ENCODE measurements at places on chromosomes 7 and 10.

DNA sequence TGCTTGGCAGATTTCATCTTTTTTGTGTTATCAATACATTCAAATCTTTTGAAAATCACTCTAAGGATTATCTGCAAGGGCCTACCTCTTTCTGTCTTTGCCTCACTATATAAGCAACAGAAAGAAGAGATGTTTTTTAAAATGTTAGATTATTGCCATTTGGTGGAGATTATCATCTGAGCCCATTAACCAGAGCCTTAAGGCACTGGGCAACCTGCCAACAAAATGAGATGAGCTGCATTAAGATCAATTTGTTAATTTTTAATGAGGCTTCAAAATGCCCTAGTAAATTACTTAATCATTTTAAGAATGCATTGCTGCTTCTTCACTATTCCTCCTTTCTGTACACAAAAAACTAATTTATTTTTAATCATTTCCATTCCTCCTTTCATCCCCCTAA, 314.1 kb downstream of the SNX13 start:
- DNase-seq, result no peak

GRCh38 chr7:116271963-116272886, 61.9 kb downstream of the TES start:
- no peak for DNase-seq

- DNase-seq, result no peak
These were observed 28.6 kb downstream of the MCM10 start for GRCh38 chr10:13189961-13190360.

GRCh38 chr7:36611703-36612102, 112.6 kb downstream of the AOAH start:
- DNase-seq, result no peak

GRCh38 chr10:71735709-71736569, 16.4 kb upstream of the C10orf105 start:
- no peak for DNase-seq

DNA sequence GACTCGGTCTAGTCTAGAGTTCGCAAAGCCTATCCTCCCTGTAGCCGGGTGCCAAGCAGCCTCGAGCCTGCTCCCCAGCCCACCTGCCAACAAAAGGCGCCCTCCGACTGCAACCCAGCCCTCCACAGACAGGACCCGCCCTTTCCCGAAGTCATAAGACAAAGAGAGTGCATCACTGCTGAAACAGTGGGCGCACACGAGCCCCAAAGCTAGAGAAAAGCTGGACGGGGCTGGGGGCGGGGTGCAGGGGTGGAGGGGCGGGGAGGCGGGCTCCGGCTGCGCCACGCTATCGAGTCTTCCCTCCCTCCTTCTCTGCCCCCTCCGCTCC, 622 bp upstream of the COL1A2 start:
- no peak for DNase-seq

DNA sequence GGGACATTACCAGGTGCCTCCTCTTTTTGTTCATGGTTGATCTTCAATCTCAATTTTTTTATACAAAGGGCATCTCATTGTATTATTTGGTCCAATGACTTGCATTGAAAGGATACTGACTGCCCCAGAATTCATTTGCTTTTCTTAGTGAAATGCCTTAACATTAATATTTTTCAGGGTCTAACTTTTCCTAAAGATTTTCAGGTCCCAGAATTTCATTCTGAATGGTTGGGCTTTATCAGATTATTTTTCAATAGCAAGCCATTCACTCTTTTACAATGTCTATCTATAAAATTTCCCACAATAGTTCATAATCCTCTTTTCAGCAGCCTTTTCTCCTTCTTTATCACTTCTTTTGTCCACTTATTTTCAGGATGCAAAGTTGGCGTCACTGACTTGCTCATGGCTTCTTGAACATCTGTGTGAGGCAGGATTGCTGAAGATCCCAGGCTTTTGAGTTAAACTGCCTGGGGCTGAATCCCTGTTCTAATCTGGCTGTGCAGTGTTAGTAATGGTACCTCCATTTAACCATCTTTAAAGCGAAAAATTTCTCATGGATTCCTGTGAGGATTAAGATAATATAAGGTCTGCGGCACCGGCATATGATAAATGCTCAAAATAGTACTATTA, 131.7 kb upstream of the HDAC9 start:
- DNase-seq, result no peak

DNA sequence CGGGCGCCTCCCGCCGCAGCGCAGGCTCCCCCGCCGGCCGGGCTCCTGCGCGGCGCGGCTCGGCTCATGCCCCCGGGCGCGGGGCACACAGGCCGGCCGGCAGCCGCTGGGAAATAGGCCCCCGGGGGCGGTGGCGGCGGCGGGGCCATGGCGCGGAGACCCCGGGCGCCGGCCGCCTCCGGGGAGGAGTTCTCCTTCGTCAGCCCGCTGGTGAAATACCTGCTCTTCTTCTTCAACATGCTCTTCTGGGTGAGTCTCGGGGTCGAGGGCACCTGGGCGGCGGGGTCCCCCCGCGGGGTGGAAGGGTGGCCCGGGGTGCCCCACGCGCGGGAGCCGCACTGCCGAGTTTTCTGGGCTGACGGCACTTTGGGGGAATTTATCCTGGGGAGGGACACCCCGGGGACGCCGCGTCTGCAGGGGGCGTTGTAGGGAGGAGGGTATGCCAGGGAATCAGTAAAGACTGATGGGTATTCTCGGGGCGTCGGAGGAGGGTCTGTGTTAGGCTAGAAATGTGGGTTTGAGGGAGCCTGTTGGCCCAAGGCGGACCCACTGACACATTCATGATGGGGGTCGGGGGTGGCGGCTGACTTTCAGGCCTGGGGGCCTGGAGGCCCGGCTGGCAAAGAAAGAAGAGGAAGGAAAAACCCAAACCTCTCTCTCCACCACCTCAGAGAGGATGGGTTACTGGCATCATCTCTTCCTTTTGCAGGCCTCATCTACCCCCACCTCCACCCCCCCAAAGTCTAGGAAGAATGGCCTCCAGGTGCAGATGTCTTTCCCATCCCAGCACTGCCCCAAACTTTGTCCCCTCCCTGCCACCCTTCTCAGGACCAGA, 544 bp downstream of the TSPAN33 start:
- DNase-seq, result no peak

DNA sequence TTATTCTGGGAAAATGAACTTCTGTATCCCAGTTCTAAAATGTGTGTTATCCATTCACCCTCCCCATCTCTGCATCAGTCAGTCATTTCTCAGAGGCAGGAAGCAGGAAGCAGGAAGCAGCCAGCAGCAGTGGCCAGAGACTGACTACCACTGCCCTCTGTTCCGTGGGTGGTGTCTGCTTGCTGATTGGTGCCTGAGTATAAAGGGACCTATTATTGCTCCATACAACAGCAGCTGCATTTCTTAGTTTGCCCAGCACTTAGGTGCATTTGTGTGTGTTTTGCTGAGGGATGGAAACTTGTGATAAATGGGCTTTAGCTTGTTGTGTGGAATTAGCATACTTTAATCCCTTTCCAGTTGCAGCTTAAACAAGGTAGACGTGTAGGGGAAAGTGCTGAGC, 582.2 kb downstream of the SORCS1 start:
- DNase-seq, result peak; percentile 77

GRCh38 chr7:44280993-44281721, 44.2 kb downstream of the CAMK2B start:
- no peak for DNase-seq

- no peak for DNase-seq
These were observed 143.0 kb downstream of the CUBN start for GRCh38 chr10:16986406-16987205.
